ENCODE measurements at places on chromosomes 2 and 18. TPM values are rescaled to one million over a fixed set of nuclear protein-coding genes. Genes with fewer than 3 reads are reported as not detected.

DNA sequence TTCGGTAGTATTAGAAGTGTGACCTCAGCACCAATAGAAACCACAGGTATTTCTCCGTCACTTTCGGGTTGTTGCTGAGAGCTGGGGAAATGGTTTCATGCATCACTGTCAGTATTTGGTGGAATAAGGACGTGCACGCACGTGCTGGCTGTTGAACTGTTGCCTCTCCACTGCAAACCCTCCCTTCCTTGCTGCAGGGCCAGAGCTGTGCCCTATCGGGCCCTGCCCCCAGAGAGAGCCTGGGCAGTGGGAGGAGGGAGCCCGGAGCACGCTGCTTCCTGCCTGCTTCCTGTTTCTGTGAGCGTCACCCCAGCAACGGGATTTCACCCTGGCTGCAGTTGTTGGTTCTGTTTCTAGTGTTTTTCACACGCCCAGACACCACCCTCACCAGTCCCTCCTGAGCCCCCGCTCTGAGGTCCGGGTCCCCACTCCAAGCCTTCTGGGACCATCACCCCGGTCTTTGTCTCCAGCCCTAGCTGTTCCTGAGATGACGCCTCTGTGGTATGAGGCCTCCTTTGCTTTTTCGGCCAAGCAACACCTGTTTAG, 47.4 kb downstream of the LRRFIP1 start:
- peak; percentile 54 for DNase-seq
- no peak overlapping the region for H3K27ac ChIP-seq
- H3K4me3 ChIP-seq, result no peak overlapping the region
- H3K4me1 ChIP-seq, result peaks cover 14% of the 10 kb centered on the region
- H3K36me3 ChIP-seq, result no peaks in the 10 kb centered on the region

GRCh38 chr18:13465124-13465446, 246.5 kb downstream of the LDLRAD4 start:
- no peaks in the 10 kb centered on the region for H3K27me3 ChIP-seq
- H3K4me3 ChIP-seq, result no peak overlapping the region
- no peak overlapping the region for H3K27ac ChIP-seq
- no peaks in the 10 kb centered on the region for H3K36me3 ChIP-seq
- DNase-seq, result no peak

GRCh38 chr2:140178234-140178633, 1398.0 kb upstream of the NXPH2 start:
- H3K27me3 ChIP-seq, result no peaks in the 10 kb centered on the region
- no peaks in the 10 kb centered on the region for H3K36me3 ChIP-seq
- DNase-seq, result no peak
- no peak overlapping the region for H3K4me3 ChIP-seq
- no peaks in the 10 kb centered on the region for H3K4me1 ChIP-seq
- H3K27ac ChIP-seq, result no peak overlapping the region

DNA sequence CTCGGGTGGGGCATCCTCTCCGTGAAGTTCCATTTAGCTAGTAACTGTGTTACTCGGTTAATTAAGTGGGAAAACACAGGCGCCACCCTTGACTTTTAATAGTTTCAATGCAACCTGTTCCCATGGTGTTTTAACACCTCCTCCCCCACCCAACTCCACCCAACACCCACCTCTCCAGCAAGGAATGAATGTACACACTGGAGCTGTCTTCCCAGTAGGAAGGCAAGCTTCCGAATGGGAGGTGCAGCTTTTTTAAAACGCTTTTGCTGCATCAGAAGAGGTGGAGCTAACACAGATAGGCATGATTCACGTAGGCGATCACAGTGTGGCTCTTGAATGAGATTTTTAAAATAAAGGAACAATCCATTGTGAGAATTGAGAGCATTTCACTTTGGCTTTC, 73.8 kb upstream of the AGAP1 start:
- no peak overlapping the region for H3K4me3 ChIP-seq
- no peak for DNase-seq
- no peaks in the 10 kb centered on the region for H3K4me1 ChIP-seq
- H3K27me3 ChIP-seq, result no peaks in the 10 kb centered on the region
- no peak overlapping the region for H3K27ac ChIP-seq

DNA sequence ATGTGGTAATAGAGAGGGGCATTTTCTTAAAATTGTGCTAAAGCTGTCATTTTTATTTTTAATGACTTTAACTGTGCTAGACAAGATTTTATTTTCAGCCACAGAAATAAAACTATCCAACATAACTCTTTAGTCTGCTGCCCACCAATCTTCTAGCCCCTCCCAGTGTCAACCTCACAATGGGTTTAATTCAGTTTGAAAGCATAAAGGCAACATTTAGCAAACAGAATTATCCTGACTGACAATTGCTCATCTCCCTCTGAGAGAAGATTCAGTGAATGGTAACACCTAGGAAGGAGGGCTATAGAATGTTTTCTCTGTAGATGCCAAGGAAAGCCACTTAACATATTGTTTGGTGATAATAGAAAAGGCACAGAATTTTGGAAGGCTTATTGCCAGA, 5.2 kb downstream of the ERMN start:
- no peak overlapping the region for H3K4me3 ChIP-seq
- H3K36me3 ChIP-seq, result no peaks in the 10 kb centered on the region
- H3K27me3 ChIP-seq, result no peaks in the 10 kb centered on the region
- DNase-seq, result no peak

GRCh38 chr2:121103960-121104359, 181.0 kb downstream of the TFCP2L1 start:
- H3K36me3 ChIP-seq, result no peaks in the 10 kb centered on the region
- H3K27me3 ChIP-seq, result no peaks in the 10 kb centered on the region
- no peak overlapping the region for H3K27ac ChIP-seq
- no peaks in the 10 kb centered on the region for H3K4me1 ChIP-seq
- no peak overlapping the region for H3K4me3 ChIP-seq

DNA sequence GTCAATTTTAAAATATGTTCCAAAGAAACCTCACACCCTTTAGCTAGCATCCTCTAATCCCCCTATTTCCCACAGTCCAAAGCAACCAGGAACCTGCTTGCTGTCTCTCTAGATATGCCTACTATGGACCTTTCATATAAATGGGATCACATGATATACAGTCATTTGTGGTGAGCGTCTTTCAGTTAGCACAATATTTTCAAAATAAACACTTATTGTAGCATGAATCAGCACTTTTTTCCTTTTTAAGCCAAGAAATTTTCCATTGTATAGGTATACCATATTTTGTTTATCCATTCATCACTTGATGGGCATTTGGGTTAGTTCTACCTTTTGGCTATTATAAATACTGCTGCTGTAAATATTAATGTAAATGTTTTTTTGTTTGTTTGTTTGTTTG, 223.0 kb upstream of the DOK6 start:
- H3K27ac ChIP-seq, result no peak overlapping the region
- no peaks in the 10 kb centered on the region for H3K4me1 ChIP-seq
- no peak for DNase-seq
- H3K36me3 ChIP-seq, result no peaks in the 10 kb centered on the region
- no peak overlapping the region for H3K4me3 ChIP-seq

GRCh38 chr2:160315337-160315736, 115.3 kb upstream of the ITGB6 start:
- H3K36me3 ChIP-seq, result no peaks in the 10 kb centered on the region
- no peak overlapping the region for H3K4me3 ChIP-seq
- H3K27ac ChIP-seq, result no peak overlapping the region

DNA sequence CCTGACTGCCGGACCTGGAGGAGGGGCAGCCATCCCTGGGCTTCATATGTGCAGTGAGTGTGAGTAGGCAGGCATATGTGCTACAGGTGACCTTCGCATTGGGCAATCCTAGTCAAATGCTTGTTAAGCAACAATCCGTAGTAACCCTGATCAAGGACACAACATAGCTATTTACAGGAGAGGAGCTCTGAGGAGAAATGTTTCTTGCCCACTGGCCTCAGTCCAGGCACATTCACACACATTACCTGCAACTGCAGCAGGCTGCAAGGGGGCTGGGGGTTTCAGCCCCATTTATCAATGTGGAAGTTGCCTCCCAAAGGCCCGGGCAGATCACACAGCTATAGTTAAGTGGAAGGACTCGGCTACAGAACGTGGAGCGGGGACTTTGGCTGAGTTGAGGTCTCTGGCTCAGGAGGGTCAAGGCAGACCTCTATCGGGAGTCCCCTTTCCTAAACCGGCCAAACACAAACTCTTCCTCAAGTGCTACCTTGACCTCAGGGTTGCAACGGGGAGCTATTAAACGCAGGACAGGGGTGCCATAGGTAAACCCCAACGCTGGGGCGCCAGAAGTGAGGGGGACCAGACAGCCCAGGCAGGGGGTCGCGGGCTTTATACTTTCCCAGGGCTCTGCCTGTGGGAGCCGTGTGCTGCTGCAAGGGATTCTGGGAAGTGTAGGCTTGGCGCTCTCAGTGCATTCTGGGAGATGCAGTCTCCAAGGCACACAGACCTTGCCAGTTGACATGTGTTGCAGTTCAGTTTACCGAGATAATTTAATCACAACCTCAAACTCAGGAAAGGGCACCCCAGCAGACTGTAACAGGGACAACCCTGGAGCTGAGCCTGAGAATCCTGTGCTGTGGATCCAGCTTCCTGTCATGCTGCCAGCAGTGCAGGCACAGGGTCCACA, 9.4 kb downstream of the KHK start:
- H3K27me3 ChIP-seq, result no peaks in the 10 kb centered on the region
- peak overlapping the region; percentile 28 for H3K4me3 ChIP-seq
- H3K36me3 ChIP-seq, result no peaks in the 10 kb centered on the region
- no peak overlapping the region for H3K27ac ChIP-seq
- H3K4me1 ChIP-seq, result no peaks in the 10 kb centered on the region

The SP140 gene
- total RNA-seq, result not detected

The FABP1 gene
- total RNA-seq, result not detected

The EVX2 gene
- not detected for total RNA-seq

The SPATA3 gene
- total RNA-seq, result not detected

The LYPD6 gene
- total RNA-seq, result 4.1 TPM

The EPB41L3 gene
- 1.7 TPM for total RNA-seq

The PFN4 gene
- 0.43 TPM for total RNA-seq

The C2orf80 gene
- total RNA-seq, result not detected
